ENCODE measurements at places on chromosomes 16 and 17. TPM values are rescaled to one million over a fixed set of nuclear protein-coding genes. Genes with fewer than 3 reads are reported as not detected.

SLC38A7 gene
- 4.3 TPM for polyA plus RNA-seq

KCNJ12 gene
- polyA plus RNA-seq, result 5.2 TPM

CCL23 gene
- 0.18 TPM for polyA plus RNA-seq

ZSCAN10 gene
- not detected for polyA plus RNA-seq

KIFC3 gene
- polyA plus RNA-seq, result 4.3 TPM

FOXF1 gene
- 0.01 TPM for polyA plus RNA-seq

P4HB gene
- 384 TPM for polyA plus RNA-seq

SLC16A11 gene
- polyA plus RNA-seq, result 0.34 TPM

HOXB8 gene
- 0.10 TPM for polyA plus RNA-seq
